Fibroblast of the conjunctiva (primary cell): ENCODE measurements at places on chromosomes 11 and 22.
A peak's percentile ranks its signal among the peaks of the same experiment; 100 is the strongest.

DNA sequence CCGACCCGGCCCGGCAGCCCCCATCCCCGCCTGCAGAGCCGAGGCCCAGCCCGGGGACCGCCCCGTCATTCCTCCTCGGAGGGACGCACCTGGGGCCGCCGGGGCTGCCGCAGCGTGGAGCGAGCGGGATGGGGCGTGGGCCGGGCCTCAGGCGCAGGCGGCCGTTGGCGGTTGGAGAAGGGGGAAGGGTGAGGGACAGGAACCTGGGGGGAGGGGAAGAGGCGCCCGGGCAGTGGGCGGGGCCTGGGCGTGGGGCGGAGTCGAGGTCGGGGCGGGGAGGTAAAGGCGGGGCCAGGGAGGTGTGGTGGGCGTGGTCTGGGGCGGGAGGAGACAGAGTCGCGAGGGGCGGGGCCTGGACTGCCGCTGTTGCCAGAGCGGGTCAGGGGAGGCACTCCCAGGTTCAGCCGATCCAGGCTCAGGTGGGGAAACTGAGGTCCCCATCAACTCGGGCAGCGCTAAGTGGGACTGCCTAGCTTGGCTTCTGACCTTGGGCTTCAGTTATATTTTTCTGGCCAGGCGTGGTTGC lies at the start of gene TESMIN:
TSS of gene TESMIN (minus strand) at position 190 of the 526 bp plus-strand sequence. CDS start 860 bp downstream, outside the sequence.
- peak; percentile 17 for DNase-seq

DNA sequence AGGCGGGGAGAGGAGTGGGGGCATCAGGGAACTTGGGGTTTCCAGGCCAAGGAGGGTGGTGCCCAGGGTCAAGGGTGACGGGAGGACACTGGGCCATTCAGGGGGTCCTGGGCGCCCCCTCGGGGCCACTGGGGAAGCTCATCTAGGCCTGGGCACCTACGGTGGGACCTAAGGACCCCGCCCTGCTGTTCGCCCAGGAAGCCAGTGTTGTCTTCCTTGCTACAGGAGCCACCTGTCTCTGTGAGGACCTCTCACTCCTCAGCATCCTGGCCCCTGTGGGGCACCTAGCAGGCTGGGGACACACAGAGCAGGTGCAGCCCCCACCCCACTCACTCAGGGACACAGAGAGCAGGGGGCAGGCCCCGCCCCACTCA lies 191.6 kb downstream of the IGLL1 start:
- DNase-seq = no peak

GRCh38 chr11:57896361-57897145 lies 127.1 kb upstream of the OR9Q1 start:
- DNase-seq = no peak

GRCh38 chr11:71156301-71156700 lies 96.1 kb downstream of the SHANK2 start:
- no peak for DNase-seq

DNA sequence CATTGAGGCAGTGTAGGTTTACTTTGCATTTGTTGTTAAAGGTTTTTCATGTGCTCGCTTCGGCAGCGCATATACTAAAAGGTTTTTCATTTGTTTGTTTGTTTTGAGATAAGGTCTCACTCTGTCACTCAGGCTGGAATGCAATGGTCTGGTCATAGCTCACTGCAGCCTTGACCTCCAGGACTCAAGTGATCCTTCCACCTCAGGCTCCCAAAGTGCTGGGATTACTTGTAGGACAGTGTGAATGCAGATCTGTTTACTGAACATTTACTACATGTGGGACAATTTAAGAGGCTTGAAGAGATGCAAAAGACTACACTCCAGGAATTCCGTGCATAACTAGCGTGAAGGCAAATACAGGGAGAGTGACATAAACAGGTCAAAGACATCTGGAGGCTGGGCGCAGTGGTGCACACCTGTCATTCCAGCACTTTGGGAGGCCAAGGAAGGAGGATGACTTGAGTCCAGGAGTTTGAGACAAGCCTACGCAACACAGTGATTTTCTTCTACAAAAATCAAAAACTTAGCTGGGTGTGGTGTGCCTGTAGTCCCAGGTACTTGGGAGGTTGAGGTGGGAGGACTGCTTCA lies 34.1 kb downstream of the YPEL1 start:
- DNase-seq = no peak

DNA sequence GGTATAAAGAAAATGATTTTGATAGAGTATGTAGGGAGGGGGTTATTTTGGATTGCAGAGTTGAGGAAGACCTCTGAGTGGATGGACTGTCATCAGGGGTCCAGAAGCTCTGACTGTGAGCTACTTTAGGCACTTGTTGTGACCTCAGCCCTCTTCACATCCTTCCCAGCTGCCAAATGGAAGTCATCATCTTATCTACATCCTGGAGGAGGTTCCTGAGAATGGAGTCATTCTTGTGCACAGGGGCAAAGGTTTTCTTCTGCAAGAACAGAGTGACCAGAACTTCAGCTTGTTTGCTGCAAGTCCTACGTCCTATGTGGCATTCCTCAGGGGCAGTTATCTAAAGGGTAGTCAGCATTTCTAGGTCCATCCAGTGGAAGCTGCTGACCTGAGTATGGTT lies 393.8 kb downstream of the AASDHPPT start:
- DNase-seq = no peak

DNA sequence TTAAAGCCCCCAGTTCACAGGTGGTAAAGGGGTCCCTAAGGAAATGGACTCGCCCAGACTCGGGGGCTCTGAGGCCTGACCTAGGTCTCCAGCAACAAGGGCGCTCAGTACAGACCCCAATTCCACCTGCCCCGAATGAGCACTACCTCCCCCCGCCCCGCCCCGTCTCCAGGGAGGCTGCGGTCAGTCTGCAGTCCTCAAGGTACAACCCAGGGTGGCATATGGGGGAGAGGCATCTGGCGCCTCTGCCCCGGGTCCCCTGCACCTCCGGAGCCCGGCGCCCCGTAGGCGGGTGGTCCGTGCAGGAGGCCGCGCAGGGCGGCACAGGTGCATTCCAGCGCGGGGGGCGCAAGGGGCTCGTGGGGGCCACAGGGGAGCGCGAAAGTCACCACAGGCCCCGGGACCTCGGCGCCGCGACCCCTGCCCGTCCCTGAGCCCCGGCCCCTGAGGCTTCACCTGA lies 361 bp downstream of the CTSD start:
- no peak for DNase-seq

DNA sequence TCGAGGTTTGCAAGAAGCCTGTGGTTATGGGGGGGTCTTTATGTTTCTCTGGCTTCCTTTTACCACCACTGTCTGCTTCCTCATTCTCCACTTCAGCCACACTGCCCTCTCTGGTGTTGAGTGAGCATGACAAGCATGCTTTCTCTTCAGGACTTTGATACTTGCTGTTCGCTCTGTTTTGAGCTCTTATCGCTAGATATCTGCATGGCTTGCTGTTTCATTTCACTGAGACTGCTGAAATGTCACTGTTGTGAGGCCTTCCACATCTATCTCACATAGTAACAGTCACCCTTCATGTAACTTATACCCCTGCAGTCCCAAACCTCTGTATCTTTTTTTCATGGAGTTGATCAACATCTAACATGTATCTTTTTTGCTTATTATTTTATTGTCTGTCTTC lies 59.8 kb downstream of the TMEM135 start:
- DNase-seq = peak; percentile 9

- DNase-seq = no peak
Measured at GRCh38 chr22:43168471-43169309, 17.3 kb downstream of the TSPO start.

DNA sequence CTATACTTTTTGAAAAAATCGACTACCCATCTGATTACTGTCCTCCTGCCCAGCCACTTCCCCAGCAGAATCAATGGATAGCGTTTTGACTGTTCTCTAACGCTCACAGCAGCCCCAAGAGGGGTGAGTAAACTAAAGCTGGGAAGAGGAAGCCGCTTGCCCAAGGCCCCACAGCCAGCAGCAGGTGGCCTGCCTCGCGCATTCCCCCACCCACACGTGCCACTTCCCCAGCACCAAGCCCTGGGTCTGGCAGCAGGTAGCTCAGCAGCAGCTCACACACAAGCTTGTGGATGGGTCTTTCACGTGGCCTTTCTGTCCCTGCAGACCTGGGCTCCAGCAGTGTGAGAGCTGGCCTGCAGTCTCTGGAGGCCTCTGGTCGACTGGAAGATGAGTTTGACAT lies 34.3 kb downstream of the TOM1 start:
- no peak for DNase-seq

DNA sequence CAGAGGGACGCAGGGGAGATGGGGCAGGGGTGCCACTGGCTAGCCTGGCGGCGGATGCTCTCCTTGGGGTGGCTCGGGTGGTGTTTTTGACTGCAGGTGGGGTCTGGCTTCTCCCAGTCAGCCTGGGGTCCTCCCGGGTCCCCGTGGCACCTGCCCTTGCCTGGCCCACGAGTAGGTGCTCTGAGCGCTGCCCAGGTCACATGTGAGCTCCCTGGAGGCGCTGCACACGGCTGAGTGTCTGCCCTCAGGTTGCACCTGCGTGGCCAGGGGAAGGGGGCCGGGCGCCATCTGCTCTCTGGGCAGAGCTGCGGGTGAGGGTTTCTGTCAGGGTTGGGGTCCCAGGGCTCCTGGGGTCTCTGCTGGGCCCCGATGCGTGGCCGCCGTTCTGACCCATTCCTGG lies 5.2 kb downstream of the TSPAN4 start:
- DNase-seq = no peak

GRCh38 chr11:118211006-118211405 lies 13.8 kb downstream of the JAML start:
- DNase-seq = no peak

- no peak for DNase-seq
Measured at GRCh38 chr11:72599325-72600117, 74.7 kb downstream of the PDE2A start.

GRCh38 chr11:91396236-91397133 lies 828.1 kb upstream of the FAT3 start:
- no peak for DNase-seq

DNA sequence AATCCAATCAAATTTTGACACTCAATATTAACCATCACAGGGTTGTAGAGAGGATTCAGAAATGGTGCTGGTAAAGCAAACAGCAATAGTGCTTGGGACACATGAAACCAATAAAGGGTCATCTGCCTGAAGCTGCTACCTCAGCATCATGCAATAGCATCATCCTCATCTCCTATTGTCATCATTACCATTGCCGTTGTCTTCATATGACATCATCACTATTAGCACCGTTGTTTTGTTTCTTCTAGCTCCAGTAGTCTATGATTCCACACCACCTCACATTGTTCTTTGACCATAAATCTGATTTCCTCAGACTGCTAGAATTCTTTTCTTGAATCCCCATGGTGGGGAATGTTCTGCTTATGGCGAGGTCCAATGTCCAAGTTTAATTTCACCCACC lies 52.8 kb upstream of the GRK3 start:
- no peak for DNase-seq

GRCh38 chr22:43315687-43316217 lies 27.4 kb downstream of the SCUBE1 start:
- DNase-seq = no peak

DNA sequence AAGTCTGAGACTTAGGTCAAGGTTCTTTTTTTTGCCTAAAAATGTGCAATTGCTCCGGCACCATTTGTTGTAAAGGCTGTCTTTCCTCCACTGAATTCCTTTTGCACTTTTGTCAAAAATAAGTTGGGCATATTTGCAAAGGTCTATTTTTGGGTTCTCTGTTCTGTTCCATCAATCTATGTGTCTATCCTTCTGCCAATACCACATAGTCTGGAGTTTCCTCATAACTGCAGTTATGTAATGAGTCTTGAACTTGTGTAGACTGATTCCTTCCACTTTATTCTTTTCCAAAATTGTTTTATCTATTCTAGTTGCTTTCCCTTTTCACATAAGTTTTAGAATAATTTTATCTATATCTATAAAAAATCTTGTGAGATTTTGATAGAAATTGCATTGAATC lies 6.7 kb downstream of the KCNJ5 start:
- DNase-seq = no peak

DNA sequence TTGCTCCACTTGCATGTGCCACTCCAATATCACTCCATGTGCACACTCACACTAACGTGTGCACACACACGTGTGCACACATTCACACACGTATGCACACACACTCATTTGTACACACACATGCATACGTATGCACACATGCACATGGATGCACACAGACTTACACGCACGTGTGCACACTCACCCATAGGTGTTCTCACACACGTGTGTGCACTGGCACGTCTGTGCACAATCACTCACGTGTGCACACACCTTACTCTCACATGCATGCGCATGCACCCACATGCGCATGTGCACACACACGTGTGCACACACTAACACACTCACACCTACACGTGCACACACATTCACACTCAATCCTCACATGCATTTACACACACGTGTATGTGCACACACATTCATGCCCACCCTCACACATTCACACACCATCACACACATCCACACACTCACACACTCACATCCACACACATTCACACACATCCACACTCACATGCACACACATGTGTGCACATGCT lies 9.3 kb upstream of the MS4A15 start:
- no peak for DNase-seq

DNA sequence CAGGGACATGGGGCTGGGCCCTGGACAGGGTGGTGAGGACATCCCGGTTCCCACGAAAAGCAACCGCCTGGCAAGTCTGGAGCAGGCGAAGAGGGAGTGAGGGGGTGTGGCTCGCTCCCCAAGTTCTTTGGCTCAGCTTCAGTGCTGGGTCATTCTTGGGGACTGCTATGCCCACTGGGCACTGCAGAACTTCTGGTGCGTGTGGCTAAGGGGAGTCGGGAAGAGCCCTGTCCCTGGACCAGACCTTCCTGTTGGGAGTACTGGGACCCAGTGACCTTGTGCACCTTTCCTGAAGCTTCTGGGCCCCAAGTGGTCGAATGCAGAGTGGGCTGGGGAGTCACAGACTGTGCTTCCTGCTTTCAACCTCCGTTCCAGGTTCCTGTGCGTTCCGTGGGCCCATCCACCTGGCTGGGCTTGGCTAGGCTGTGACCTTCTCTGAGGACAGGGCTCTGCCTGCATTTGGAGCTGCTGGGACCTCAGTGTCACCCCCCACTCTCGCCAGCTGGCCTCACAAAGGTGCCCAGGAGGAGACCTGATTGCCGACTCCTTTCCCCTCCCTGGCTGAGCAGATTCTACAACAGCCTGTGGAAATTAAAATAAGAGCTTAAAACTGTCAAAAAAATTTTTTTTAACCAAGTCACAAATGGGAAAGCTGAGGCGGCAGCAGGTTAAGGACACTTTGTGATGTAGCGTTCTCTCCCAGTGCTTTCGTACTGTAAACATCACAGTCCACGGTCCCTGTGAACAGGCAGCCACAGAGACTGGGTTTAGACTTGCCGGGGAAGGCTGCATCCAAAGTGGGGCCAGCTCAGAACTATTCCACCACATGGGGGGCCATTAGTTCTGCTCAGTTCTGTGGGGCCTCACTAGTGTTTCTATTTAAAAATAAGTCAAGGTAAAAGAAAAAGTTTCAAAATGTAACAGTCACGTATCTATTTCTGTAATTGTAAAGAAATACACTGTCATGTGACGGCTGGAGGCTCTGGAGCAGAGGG lies 63.8 kb upstream of the WNT7B start:
- DNase-seq = no peak

GRCh38 chr22:33737662-33738061 lies 182.6 kb downstream of the LARGE1 start:
- no peak for DNase-seq

DNA sequence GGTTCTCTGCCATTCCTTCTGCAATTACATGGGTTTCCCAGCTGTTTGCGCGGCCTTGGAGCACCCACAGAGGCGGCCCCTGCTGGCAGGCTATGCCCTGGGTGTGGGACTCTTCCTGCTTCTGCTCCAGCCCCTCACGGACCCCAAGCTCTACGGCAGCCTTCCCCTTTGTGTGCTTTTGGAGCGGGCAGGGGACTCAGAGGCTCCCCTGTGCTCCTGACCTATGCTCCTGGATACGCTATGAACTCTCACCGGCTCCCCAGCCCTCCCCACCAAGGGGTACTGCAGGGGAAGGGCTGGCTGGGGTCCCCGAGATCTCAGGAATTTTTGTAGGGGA lies 2.6 kb downstream of the RCE1 start:
- no peak for DNase-seq

- DNase-seq = no peak
Measured at GRCh38 chr11:11512502-11512901, 109.3 kb downstream of the GALNT18 start.
